Esophagus mucosa (tissue), 1 donor: ENCODE measurements at places on chromosomes 11 and 22.
A peak's percentile ranks its signal among the peaks of the same experiment; 100 is the strongest.

DNA sequence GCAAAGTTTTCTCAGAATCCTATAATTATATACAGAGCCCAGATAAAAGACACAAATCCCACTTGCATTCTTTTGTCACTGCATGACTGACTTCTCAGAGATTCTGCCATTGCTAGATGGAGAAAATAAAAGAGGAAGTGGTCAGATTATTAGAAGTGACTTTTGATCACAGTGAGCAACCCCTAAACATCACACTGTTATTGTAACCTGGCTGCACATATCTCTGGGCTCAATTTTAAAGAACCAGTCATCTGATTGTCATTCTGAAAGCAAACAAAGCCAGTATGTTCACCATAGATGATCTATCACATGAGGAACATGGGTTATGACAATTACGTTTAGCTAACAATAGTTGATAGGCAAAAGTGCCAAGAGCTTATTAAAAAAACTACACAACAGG lies 47.8 kb downstream of the COPB1 start:
- no peak for ATAC-seq

- ATAC-seq, result no peak
Observed at GRCh38 chr11:1008001-1008802, 28.3 kb downstream of the MUC6 start.

DNA sequence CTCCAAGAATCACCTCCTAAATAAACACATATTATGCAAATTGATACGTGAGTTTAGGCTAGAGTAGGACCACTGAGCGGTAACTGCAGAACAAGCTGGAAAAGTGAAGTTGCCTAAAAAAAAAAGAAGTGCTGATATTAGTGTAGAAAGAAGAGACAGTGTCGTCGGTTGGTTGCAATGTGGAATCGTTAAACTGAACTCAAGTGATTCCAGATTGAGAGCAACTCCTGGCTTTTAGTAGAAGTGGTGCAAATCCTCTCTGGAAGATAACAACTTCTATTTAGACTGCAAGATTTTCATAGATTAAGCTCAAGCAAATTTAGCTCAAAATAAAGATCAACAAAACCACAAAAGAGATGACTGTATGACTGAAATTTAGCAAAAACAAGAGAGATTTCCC lies 97.0 kb upstream of the PGR start:
- no peak for ATAC-seq

DNA sequence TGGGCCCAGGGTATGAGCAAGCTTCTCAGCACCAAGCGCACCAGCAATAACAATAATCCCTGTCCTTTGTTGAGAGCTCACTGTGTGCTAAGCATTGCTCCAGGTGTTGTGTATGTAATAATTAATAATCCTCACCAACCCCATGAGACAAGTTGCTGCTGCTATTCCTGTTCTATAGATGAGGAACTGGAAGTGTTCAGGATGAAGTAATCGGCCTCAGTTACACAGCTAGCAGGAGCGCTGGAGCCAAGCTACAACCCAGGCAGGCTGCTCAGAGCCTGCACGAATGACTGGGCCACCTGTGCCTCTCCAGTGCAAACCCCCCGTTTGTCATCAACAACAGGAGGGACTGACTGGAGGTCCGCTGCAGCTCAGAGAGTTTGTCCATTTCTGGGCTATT lies 35.2 kb upstream of the CECR2 start:
- peak; percentile 72 for ATAC-seq

DNA sequence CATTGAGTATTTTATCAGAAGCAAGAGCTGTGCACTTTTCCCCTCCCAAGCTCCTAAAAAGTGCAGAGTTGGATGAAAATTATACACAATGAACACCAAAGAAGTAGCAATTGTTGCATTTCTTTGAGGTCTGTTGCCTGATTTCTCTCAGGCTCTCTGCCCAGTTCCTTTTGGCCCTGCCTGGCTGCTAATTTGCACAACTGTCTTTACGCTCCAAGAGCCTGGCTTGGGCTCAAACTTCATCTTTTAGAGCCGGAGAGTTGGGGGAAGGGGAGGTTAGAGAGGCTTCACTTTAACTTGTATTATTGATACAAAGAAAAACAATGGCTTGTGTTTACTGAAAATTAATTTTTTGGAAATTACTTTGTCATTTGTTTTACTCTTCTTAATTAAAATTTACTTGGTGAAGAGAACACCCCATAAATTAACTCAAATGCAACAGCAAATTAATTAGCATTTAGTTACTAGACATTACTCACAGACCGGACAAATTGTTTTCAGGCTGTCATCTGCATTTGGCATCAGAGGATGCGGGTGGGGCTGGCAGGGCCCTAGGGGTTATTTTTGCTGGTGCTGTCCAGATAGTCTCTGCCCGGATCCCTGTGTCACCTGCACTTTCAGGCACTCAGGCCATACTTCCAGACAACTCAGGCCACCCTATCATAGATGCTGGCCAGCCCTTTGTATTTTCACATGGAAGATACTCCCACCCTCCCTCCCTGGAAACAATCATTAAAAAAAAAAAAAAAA lies 407.3 kb downstream of the NXPE2 start:
- ATAC-seq, result no peak

DNA sequence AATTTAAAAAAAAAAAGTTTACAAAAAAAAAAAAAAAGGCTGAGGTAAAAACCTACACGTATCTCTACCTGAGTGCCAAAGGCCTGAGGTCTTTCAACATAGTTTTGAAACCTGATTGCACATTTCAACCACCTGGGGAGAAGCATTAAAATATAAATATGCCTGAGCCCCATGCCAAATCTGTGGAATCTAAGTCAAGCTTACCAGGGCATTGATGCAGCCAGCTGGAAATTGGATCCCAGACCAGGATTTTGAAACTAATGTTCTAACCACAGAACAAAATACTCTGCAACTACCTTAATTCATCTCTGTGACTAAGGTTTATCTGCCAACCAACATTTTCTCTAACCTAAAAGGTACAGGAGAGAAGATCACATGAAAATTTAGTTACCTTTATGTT lies 38.8 kb upstream of the CHRNA10 start:
- ATAC-seq, result no peak
